ENCODE measurements at places on chromosomes 12 and 14.

DNA sequence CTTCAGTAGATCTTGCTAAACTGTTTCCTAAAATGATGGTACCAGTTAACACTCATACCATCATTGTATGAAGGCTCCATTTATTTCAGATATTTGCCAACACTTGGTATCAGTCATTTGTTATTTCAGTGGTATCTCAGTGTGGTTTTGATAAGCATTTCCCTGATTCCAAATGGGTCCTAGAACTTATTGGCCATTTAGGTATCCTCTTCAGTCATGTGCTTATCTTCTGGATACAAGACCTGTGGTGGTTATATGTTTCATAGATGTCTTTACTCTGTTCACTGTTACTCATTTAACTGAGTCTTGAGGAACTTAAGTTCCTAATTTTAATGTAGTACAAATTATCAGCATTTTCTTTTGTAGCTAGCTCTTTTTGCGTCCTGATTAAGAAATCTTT is 13.5 kb downstream of the SINHCAF start:
- DNase-seq: no peak

GRCh38 chr14:36521598-36522345 is 1.7 kb upstream of the NKX2-1 start:
- peak; percentile 86 for DNase-seq

- no peak for DNase-seq
Measured at GRCh38 chr14:85852906-85853305, 323.0 kb downstream of the FLRT2 start.

- DNase-seq: no peak
Measured at GRCh38 chr14:77406718-77407117, 16.6 kb downstream of the NOXRED1 start.

GRCh38 chr12:93381161-93381975 is 3.6 kb downstream of the NUDT4 start:
- no peak for DNase-seq

DNA sequence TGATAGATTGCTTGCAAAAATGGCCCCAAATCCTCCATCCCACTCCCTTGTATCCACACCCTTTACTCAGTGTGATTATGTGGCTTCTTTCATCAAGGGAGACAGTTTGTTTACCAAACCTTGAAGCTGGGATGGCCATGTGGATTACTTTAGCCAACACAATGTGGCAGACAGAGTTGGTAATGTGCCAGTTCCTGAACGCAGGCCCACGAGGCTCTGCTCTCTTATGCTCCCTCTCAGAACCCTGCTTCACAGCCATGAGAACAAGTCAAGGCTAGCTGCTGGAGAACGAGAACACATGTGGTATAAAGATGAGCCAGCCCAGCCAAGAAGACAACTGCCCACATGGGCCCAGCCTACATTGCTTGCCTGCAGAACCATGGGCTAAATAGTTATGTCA is 162.3 kb downstream of the NDUFA12 start:
- DNase-seq: no peak

GRCh38 chr12:123061441-123062205 is 81.1 kb downstream of the ARL6IP4 start:
- no peak for DNase-seq

DNA sequence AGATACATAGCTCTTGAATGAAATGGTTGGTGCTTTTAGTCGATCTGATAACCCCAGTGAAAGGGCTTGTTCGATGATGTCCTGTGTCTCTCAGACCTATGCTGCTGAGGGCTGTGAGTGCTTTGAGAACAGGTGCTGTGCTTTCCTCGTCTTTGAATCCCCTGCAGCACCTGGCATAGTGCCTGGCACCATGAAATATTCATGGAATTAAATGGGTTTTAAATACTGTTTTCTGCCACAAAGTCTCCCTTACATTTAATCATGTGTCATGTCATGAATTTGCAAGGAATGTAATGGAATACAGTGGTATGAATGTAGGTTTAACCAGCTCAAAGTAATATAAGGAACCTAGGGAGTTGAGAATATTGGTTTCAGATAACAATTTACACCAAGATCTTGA is 220.5 kb upstream of the PRICKLE1 start:
- no peak for DNase-seq

GRCh38 chr12:1791104-1791841 is 29.1 kb upstream of the LRTM2 start:
- no peak for DNase-seq

GRCh38 chr12:68334132-68334531 is 2.0 kb upstream of the MDM1 start:
- no peak for DNase-seq

DNA sequence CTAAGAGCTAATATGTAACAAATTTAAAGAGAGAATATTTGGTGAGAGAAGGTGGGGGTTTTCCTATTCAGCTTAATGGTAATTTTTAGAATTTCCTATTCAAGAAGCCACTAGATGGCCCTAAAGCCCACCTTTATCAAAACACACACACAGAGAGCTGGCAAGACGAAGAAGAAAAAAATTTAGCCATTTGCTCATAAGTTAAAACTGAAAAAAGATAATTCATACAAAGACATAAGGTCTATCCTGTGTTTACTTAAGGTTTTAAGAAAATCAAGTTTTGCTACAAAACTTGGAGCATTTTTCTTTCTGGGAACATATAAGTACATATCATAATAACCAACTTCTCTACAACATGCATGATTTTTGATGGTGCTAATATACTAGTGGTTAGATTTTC is 46.8 kb upstream of the PCED1B start:
- no peak for DNase-seq

DNA sequence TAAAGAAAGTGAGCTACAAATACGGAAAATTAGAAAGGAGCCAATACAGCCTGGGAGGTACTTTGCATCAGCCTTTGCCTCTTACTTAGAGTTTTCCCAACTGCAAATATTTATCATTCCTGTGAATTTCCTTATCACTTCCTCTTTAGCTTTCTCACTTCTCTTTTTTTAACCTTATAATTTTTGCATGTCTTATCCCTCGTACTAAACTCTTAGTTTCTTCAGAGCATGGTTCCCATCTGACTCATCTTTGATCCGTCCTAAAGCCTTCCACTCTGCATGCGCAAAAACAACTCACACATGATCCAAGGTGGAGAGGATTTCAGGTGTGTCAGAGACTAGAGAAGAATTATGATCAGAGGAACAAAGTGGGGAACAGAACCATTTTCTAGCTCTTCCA is 9.6 kb upstream of the SNAPC1 start:
- DNase-seq: no peak

- no peak for DNase-seq
Measured at GRCh38 chr12:89507015-89507824, 17.4 kb downstream of the GALNT4 start.

- DNase-seq: no peak
Measured at GRCh38 chr12:7892186-7892980, 19.7 kb upstream of the SLC2A14 start.

- DNase-seq: no peak
Measured at GRCh38 chr12:96237465-96238077, 43.4 kb downstream of the ELK3 start.

DNA sequence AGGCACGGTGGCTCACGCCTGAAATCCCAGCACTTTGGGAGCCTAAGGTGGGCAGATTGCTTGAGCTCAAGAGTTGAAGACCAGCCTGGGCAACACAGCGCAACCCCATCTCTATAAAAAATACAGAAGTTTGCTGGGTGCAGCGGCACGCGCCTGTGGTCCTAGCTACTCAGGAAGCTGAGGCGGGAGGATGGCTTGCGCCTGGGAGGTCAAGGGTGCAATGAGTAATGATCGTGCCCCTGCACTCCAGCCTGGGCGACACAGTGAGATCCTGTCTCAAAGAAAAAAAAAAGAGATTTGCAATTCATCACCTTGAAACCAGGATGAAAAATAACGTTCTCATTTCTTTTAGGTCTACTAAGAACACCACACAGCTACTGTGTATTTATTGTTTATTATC is 4.0 kb downstream of the STX2 start:
- DNase-seq: no peak

DNA sequence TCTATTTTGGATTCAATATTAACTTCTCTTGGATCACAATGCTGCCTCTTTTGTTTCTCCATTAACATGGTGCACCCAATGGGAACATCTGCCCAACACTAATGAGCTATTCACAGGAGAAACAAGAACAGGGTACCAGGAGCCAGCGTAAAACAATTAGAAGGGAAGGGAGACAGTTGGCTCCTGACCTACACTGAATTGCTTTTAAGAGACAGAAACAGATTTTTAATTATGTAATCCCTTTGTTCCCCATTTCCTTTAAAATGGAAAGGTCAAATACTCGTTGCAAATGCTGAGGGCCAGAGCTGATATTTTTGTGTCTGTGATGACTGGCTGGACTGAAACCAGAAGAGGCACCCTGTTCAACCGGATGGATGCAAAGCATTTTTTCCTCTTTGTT is 108.3 kb downstream of the SEC23A start:
- no peak for DNase-seq

GRCh38 chr14:95524706-95525512 is 8.5 kb upstream of the SYNE3 start:
- no peak for DNase-seq

DNA sequence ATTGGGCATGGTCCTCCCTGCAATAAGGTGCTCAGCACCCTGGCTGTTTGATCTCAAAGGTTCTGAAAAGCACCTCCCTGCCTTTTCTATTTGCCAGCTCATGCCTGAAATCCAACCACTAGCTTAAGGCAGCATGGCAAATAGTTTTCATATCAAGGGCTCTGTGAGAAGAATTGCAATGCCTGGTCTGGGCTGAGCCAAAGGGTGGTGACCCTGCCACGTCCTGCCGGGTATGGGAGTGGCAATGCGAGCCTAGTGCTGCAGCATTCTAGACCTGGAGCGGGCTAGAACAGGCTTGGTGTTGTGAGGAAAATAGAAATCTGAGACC is 2.3 kb upstream of the SCNN1A start:
- no peak for DNase-seq

DNA sequence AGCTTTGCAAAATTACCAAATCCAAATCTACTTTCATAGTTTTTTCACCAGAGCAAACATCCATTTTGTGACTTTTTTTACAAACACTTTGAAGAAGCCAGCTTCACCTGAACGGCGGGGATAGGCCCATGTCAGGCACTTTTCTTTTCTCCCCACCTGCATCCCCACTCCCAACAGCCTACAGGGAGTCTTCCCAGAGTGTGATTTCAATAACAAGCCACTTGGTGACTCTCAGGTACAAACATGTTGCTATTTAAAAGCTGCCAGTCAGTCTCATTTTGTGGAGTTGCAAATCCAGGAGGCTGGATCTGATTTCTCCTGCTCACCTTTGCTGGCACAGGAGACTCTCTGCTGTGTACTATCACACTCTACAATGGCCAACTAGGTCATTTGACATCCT is 285.5 kb downstream of the KCNH5 start:
- DNase-seq: no peak
